ENCODE measurements at places on chromosomes 7 and 10. TPM values are rescaled to one million over a fixed set of nuclear protein-coding genes. Genes with fewer than 3 reads are reported as not detected.

The PTN gene
- total RNA-seq: 9.2 TPM

The CYP2C19 gene
- not detected for total RNA-seq

The MCMBP gene
- total RNA-seq: 77.2 TPM

The CTAGE8 gene
- 1.5 TPM for total RNA-seq

The PLPP4 gene
- 0.99 TPM for total RNA-seq

The ARL4A gene
- 47.1 TPM for total RNA-seq

The NODAL gene
- total RNA-seq: not detected

The AGAP5 gene
- total RNA-seq: 6.6 TPM

The PRPF18 gene
- total RNA-seq: 16.2 TPM

The ADAM12 gene
- total RNA-seq: 1.2 TPM

The STOX1 gene
- total RNA-seq: 10.8 TPM

The ZNF107 gene
- total RNA-seq: 2.9 TPM

The NEBL gene
- total RNA-seq: 2.1 TPM

The PPP1R17 gene
- total RNA-seq: not detected

The SEMA3D gene
- total RNA-seq: 0.42 TPM

The WDR91 gene
- 27.4 TPM for total RNA-seq

The H2BK1 gene
- not detected for total RNA-seq

The MXI1 gene
- 226 TPM for total RNA-seq

The GNAT3 gene
- total RNA-seq: not detected

The CPA4 gene
- not detected for total RNA-seq

The MLXIPL gene
- 9.6 TPM for total RNA-seq

The VGF gene
- 0.23 TPM for total RNA-seq

The SPDYE6 gene
- not detected for total RNA-seq

The LIPK gene
- total RNA-seq: not detected

The COL1A2 gene
- total RNA-seq: 227 TPM

The ACSM6 gene
- total RNA-seq: not detected

The FAM25G gene
- not detected for total RNA-seq

The ADIRF gene
- total RNA-seq: 85.2 TPM

The HABP2 gene
- not detected for total RNA-seq

The KLF14 gene
- not detected for total RNA-seq

The AGFG2 gene
- total RNA-seq: 79.6 TPM

The TUBB8 gene
- total RNA-seq: not detected

The GDF10 gene
- 32.0 TPM for total RNA-seq

Data from esophagus muscularis mucosa (tissue), 4 donors.